ENCODE measurements at places on chromosomes 6 and 20. TPM values are rescaled to one million over a fixed set of nuclear protein-coding genes. Genes with fewer than 3 reads are reported as not detected.

DNA sequence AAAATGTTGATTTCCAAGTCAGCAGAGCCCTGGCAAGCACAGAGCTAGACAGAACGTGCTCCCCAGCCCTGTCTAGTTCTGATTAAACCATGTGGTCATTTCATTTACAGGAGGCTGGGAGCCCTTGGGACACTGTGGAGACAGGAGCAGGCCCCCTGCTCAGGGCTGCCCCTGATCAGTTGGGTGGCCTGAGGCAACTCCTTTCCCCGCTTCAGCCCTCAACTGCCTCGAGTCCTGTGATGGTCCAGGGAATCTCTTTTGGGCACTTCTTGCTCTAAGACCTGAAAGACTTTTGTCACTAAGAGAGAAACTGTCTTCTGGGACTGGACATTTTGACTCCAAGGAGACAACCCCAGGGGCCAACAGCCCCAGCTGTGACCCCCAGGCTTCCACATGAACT is 13.5 kb downstream of the DYNLRB1 start:
- no peak for DNase-seq

DNA sequence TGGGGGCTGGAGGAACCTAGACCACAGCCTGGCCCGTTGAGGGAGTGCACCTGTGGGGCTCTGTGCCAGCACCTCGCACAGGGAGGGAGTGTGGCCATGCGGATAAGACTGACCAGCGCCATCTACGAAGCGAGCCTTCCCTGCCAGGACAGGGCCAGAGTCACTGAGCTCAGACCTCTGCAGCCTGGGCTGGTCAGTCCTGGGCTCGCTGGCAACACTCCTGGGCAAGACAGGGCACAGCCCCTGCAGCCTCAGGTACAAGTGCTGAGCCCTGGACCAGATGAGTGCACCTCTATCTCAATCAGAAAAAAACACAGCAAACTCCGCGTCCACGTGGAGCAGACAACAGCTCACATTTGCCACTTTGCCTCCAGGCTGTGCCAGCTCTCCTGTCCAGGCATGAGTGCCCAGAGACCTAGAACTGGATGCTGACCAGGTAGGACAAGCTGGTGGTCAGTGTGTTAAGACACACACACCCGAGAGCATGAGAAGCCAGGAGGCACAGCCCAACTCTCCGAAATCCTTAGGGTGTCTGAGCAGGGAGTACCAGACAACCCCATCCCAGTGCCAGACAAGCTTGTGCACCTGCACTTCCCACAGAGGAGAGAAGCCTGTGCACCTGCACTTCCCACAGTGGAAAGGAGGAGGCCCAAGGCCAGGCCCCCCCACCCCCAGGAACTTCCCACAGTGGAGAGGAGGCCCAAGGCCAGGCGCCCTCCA is 4.9 kb downstream of the ARFRP1 start:
- DNase-seq, result no peak

POPDC3 gene
- total RNA-seq, result 8.2 TPM

EMILIN3 gene
- 3.5 TPM for total RNA-seq

- DNase-seq, result no peak
Measured at GRCh38 chr6:166466178-166467122, 83.7 kb upstream of the MPC1 start.

GRCh38 chr6:111602481-111603011 is 3.1 kb downstream of the TRAF3IP2 start:
- no peak for DNase-seq
